ENCODE measurements at places on chromosomes 11 and 22.

GRCh38 chr22:20106849-20107237, 9.1 kb upstream of the RANBP1 start:
- DNase-seq = no peak

- no peak for DNase-seq
Measured at GRCh38 chr22:43745783-43746356, 66.2 kb downstream of the EFCAB6 start.

- DNase-seq = no peak
Measured at GRCh38 chr22:29096736-29097669, 24.2 kb downstream of the KREMEN1 start.

GRCh38 chr11:2748814-2749554, 49.2 kb upstream of the KCNQ1OT1 start:
- no peak for DNase-seq

GRCh38 chr11:2431395-2431794, 12.9 kb downstream of the TRPM5 start:
- no peak for DNase-seq
